DND-41 (cell line): ENCODE measurements at places on chromosomes 1 and 21.

DNA sequence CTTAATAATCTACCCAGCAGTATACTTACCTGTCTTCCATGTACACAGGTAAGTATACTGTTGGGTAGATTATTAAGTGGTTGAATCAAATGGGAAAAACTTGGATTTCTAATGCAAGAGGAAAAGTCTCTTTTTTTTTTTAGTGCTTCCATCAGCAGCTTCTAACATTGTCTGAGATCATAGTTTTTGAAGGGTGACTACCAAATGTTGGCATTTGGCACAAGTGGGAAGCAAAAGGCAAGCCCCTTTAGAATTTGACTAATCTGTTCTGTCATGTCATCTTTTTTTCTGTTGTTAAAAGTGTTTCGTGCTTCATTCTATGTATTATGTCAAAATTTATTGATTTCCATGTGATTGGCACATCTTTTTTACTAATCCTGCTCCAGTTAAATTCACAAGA, 547 bp downstream of the FMO1 start:
- no peak for DNase-seq

- DNase-seq: no peak
These were observed 15.4 kb downstream of the CCDC17 start for GRCh38 chr1:45608175-45609156.

GRCh38 chr1:154880671-154881070, 10.6 kb upstream of the KCNN3 start:
- no peak for DNase-seq

DNA sequence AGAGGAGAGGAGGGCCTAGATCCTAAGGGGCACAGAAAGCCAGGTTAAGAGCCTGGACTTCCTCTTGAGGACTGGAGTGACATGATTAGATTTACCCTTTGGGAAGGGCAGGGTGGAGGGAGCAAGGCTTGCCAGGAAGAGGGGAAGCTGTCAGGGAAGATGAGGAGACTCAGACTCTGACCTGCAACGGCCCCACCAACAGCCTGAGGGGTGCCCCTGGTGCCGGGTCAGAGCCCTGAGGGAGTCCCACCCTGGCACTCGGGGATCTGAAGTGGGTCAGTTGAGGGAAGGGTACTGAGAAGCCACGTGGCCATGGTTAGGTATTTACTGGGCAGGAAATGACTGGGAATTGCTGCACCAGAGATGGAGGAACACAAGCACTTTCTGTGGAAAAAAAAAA, 9.8 kb downstream of the ECE1 start:
- DNase-seq: no peak

- DNase-seq: no peak
These were observed 21.3 kb upstream of the PHTF1 start for GRCh38 chr1:113780374-113781146.

DNA sequence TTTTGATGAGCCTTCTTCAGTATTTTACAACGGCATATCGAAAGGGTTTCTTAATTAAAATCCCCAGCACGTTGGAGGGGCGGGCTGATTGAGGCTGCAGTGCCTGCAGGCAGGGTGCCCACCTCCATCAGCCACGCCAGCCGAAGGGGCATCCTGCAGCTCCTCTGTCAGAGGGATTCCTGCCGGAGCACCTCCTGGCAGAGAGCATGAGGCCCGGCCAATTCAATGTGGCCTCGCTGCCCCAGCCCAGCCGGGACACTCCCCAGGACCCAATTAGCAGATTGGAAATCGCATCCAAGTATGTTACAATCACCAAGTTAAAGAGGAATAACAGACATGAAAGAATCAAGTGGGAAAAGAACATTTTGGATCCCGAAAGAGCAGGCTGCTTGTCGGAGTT, 216.6 kb downstream of the ST6GALNAC3 start:
- DNase-seq: no peak

GRCh38 chr21:18759267-18759666, 355.7 kb upstream of the TMPRSS15 start:
- no peak for DNase-seq

DNA sequence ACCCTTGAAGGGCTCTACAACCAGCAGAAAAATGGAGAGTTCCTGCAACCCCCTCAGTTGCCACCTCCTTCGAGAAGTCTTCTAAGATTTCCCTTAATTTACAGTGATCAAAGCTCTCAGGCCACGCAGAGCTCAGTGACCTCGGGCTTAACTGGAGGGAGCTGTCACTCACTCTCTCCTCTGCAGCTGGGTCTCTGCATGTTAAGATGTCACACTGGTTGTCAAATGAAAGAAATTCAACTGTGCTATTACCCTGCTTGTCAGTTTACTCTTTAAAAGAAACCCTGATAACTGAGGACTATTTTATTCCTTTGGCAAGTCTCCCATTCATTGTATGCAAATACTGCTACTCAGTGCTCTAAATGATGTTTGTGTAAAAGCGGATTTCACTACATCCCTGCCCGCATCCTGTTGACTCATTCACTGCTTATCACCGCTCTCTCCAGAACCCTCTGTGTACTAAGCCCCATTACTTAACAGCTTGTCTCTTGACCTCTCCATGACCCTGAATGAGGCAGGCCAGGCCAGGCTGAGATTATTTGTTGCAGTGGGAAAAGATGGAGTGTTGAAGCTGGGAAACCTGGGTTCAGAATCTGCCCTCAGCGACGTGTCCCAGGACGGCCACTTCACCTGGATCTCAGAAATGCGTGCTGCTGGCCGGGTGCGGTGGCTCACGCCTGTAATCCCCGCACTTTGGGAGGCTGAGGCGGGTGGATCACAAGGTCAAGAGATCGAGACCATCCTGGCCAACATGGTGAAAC, 13.7 kb downstream of the DHRS3 start:
- peak; percentile 43 for DNase-seq

DNA sequence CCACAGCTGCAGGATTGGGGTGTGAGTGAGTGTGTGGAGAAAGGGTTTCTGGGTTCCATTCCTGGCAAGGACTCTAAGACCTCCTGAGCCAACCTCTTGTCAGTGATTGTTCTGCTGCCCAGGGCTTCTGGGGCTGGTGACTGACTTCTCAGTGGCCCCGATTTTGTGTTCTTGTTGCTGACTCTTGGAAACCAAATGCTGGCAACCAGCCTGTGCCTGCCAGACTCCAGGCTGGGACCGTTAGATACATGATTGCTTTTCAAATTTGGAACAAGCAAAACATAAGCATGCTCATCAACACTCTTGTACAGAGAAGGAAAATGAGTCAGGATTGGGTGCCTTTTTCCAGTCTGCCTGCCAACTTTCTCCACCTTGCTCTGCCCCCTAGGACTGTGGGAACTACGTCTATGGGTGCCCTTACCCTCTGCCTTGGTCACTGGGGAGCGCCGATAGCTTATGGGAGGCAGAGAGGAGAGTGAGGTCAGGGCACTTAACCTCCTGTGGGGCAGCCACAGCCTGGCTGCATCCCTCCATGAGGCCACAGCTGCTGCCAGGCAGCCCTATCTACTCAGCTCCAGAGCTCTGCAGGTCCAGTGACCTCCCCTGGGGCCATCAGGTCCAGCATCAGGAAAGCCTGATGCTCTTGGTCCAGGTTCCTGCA, 39.3 kb upstream of the EPS8L3 start:
- no peak for DNase-seq

GRCh38 chr1:62905309-62905708, 121.4 kb downstream of the ATG4C start:
- no peak for DNase-seq

GRCh38 chr1:42334240-42335049, 590 bp downstream of the FOXJ3 start:
- DNase-seq: peak; percentile 58

- no peak for DNase-seq
These were observed 1.5 kb downstream of the CSDE1 start for GRCh38 chr1:114756009-114756892.

GRCh38 chr21:36310016-36310415, 10.0 kb upstream of the MORC3 start:
- no peak for DNase-seq
